ENCODE measurements at places on chromosomes 1 and 21.
A peak's percentile ranks its signal among the peaks of the same experiment; 100 is the strongest.

DNA sequence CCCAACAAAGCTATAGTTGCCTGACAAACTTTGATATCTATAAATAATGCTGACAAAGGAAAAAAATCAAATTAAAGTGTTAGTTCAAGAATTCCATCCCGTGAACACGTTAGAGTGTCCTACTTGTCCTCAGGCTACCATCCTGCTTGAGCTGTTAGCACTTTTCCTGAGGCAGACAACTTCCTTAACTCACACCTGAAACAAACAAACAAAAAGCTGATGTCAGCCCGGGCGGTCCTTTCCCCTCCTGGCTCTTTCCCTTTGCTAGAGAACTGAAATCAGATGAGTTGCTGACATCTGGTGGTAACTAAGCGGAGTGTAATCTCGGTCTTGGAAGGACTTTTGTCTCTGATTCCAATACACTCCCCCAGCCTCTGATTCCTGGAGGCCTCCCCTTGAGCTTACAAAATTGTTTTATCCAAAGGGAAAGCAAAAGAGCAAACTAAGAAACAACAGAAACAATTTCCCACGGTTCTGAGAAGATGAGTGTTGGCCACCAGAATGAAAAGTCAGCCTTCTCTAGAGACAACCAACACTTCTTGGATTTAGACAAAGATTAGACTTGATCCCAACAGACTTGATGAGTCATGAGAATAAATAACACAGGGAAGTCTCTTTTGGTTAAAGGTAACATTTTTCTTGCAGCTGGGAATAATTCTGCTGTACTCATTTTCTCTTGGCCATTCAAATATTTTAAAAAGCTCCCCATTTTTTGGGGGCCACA, 135.4 kb downstream of the PROX1 start:
- peak; percentile 69 for DNase-seq

DNA sequence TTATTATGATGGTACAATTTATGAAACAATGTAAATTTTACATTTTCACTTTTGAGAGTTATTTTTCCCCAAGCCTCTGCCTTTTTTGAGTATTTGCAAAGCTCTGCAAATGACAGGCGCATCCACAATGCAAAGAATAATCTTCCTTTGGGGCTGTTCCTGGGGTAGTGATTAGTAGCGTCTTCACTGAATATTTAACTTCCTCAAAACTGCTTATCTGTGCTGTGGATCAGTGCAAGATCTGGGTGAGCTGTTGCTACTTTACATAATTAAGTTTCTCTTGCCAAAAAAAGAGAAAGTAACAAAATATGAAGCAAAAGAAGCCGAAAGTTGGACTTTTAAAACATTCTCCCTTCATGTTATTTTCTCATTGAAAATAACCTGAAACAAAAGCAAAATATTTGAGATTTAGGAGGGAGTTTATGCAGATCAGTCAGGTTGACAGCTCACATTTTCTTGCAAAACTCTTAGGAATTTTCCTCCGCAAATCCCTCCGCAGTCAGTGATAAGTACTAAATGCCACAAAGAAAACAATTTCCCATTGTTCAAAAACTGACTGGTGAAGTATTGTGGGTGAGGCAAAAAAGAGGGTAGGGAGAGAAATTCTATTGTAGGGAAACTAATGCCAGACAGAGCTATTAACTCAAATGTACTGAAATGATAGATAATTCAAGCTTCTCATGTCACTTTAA, 276.4 kb upstream of the B3GALT2 start:
- DNase-seq, result no peak

DNA sequence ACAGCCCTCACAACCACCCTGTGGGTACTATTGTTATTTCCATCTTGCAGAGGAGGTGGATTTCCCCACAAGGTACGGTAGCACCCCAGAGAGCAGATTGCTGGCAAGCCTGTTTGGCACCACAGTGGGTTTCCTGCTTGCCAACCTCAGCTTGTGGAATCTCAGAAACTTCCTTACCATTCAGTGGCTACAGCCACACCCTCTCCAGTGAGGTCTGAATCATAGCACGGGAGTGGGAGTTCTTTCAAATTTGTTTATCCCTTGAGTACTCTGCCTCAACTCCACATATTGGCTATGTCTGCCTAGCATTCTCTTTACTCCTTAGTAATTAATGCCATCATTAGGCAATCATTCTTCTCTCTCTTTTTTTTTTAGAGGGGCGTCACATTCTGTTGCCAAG, 162.1 kb downstream of the PTPRU start:
- peak; percentile 79 for DNase-seq

DNA sequence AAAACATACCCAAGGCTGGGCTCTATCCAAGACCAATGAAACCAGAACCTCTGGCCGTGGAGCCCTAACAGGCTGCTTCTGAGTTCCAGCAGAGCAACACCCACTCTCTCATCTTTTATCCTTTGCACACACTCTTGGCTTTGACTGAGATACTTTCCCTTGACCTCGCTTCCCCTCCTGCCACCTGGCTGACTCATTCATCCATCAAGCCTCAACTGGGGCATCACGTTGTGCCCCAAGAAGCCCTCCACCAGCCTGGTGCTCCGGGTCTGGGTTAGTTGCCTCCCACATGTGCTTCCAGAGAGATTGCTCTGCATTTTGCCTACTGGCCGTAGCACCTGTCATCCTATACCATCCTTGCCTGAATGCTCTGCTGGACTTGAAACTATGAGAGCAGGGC, 34.5 kb upstream of the SERBP1 start:
- DNase-seq, result no peak

GRCh38 chr1:9400425-9401079, 107.9 kb downstream of the SPSB1 start:
- no peak for DNase-seq

DNA sequence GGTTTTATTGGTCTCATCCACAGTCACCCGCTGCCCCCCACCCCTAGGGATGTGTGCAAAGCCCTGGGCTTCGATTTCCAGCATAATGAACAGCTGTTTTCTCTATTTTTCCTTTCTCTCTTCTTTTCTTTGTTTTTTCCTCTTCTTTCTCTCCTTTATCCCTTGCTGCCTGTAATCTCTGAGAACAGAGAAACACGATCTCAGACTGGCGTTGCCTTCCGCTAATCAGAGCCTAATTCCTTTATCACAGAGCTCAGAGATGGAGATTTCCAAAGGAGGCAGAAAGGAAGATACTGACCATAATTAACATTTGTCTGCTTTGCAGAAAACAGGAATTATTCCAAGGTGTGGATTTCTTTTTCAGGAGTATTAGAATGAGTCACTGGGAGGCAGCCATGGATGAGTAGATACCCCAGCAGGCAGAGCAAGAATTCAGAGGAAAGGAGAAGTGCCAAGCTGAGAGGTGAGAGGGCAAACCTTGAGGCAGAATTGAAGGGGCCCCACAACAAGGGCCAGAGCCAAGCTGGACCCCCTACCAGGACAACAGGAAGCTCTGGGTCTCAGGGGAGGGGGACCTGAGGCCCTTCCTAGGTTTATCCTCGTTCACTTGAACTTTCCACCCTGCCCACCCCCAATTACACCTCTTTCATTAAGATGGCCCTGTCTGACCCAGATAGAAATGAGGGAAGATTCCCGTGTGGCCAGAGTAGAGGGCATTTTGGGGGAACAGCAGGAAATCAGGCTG, 33.3 kb downstream of the MATN1 start:
- no peak for DNase-seq

- DNase-seq, result no peak
Observed at GRCh38 chr1:114388432-114389003, 122.5 kb downstream of the TRIM33 start.

DNA sequence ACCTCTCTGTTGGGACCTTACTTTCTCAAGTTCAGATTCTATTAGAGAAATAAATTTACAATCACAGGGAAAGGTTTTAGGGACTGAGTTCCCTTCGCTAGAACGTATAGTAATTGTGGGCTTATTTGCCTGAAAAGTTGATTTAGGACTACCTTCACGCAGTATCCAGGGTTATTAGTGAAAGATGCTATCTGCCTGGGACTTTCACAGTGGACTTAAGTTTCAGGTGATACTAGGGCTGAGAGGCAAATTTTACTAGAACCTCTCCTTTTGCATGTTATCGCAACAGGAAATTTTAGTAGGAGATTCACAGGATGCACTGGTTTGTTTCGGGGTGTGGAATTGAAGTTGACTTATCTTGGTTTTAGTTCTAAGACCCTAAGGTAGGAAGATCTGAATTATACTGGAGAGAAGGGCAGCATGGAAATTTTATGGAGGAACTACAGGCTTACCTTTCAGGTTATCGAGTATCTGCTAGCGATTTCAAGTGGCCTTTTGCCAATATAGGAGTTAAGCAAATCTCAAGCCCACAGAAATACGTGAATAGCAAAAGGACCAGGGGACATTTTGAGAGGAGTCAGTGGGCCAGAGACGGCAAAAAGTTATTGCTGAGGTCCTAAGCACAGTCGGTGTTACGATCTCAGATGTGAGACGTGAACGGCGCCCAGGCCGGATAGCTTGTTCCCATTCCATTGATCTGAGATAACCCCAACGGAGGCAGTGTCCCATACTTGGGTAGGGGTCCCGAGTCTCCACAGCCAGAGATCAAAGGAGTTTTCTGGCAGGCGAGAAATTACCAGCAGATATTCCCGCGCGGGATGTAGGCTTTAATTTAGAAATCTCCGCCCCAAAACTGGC, 723 bp upstream of the GNAI3 start:
- DNase-seq, result peak; percentile 16

DNA sequence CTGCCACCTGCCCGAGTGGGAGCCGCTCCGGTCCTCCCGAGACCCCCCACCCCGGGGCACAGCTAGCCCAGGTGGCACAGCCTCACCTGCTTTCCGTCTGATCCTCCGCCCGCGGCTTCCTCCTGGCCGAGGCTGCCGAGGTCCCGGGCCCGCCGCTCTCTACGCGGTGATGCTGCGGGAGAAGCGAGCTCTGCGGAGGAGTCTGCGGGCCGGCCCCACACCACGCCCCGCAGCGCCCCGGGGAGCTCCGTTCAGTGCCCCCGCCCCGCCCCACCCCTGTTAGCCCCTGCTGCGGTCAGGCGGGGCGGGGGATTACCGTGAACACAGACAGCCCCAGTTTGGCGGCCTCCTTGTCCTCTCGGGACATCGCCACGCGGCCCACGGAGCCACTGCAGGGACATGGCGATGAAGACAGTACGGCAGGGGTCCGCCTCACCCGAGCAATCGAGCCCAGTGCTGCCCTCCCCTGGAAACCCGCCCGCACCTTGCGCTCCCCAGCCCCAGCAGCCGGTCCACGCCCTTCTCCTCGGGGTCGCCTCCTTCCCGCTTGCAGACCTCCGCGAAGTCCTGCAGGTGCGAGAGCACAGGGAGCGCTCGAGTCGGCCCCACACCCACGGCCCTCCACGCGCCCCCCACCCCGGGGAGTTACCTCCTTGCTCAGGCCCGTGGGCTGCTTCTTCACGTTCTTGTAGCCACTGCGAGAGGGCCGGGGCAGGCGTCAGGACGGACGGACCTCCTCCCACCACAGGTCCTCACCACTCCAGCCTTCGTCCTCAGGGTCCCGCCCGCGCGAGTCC, 933 bp downstream of the C1orf35 start:
- DNase-seq, result no peak

- DNase-seq, result no peak
Observed at GRCh38 chr1:12272770-12273169, 42.9 kb downstream of the VPS13D start.

- DNase-seq, result peak; percentile 62
Observed at GRCh38 chr1:244092293-244092963, 41.3 kb downstream of the ZBTB18 start.

DNA sequence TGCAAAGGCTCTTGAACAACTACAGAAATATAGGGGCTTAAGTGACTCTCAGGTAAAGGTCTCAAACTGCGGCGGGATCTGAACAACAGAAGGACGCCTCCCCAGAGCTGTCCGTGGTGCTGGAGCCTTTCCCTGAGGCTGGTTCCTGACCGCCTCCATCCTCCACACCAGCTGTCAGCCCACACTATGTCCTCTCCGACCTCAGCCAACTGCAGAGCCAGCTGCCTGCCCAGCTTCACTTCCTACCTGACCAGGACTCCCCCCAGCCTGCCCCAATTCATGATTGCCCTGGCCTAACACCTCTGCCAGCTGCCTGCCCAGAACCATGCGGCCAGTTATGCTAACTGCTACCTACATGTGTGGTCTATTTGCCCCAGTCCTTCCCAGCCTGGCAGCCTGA, 63.6 kb upstream of the ZC3H12A start:
- peak; percentile 17 for DNase-seq

All from fibroblast of mammary gland (primary cell).